AG09309 (cell line): ENCODE measurements at places on chromosomes 11 and 22.

- no peak for DNase-seq
Observed at GRCh38 chr11:69892237-69892985, 73.2 kb upstream of the FGF3 start.

DNA sequence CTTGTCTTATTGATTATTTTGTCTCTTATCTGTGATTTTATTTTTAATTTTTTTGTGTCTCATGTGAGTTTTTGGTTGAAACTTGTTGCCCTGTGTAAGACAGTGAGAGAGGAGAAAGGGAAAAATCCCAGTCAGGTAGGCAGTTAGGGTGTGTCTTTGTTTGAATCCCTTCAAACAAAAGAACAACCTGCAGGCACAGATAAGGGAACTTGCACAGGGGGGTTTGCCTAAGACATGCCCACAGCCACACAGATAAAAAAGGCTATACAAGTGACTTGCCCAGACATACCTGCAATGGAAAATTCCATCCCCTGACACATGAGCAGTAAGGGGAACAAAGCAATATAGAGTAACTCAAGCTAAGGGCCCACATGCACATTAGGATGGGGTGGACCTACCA lies 127.8 kb upstream of the PLET1 start:
- DNase-seq = no peak

GRCh38 chr11:79040348-79040747 lies 400.5 kb downstream of the TENM4 start:
- DNase-seq = no peak

- DNase-seq = no peak
Observed at GRCh38 chr11:10900681-10901415, 43.0 kb upstream of the ZBED5 start.

DNA sequence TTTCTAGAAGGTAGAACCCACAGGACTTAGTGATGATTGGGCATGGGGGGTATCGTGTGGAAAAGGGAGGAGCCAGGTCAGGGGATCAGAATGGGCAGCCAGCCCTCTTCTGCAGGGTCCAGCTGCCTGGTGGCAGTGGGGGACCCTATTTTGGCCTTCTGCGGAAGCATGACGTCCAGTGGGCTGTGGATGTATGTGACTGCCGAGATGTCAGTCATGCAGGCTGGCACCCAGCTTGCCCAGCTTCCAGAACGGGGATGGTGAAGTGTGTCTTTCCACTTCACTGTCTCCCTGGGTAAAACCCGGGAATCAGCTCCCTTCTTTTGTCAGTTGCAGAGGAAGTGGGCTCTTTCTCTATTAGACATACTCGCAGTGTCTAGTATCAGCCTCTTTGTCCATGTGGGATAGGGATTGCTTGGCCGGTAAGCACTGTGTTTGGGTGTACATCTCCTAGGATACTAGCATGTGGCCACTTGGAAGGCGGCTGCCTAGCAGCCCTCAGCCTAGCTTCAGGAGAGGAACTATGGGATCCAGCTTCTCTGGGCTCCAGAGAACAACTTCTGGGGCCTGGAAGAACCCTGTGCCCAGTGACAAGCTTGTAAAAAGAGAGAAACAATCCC lies 51.4 kb downstream of the GRIK4 start:
- no peak for DNase-seq

DNA sequence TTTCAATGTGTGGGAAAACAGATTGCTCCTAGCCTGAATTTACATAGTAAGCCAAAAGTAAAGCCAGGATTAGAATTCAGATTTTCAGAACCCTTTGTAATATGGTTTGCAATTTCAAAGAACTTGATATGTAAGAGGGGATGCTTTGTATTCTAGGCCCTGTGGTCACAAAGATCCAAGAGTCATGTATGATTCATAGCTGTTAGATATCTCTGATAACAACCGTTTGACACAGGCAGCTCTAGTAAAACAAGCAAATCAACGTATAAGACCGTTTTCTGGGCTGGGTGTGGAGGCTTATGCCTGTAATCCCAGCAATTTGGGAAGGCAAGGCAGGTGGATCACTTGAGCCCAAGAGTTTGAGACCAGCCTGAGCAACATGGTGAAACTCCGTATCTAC lies 79.6 kb downstream of the EMSY start:
- no peak for DNase-seq

GRCh38 chr11:19978668-19979518 lies 181.4 kb downstream of the DBX1 start:
- DNase-seq = peak; percentile 64

- DNase-seq = no peak
Observed at GRCh38 chr11:14189874-14190273, 169.1 kb downstream of the RRAS2 start.

DNA sequence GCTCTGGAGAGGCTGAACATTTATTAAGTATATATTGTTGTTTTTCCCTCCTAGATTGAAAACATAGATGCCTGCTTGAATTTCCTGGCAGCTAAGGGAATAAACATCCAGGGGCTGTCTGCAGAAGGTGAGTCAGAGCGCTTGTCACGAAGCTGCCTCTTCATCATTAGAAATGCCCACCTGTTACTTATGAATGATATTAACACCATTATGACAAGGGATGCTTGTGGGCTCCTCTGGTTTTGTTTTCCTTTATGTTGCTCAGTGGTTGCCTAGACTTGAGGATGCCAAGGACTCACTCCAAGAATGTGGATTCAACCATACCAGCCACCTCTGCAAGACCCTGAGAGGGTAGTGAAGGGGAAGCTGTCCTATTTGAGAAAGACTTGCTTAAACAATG lies 156.2 kb downstream of the NAV2 start:
- DNase-seq = no peak

DNA sequence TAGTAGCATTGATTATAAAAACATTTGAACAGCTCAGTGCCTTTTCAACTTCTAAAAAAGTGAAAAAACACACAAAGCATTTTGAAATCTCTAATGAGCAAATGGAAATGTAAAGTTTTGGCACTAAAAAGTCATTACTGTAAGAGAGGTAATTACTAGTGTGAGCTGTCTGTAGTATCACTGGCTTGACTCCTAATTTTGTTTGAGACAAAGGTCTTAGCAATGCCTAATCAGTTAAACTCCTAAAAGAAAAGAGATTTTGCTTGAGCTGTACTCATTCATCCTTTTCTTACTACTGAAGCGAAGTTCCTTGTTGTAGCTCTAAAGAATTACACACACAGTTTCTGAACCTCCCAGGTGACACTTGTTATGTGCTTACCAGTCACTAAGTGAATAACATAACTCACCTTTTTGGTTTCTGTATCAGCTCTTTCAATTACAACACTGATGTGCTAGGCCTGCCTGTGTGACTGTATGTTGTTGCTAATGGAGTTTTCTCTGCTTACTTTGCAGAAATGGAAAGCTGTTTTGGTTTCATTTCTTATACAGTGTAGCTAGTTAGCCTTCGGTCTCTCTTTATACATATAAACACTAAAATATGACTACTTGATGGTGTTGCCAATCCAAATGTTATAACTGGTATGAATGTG lies 924.4 kb upstream of the TENM4 start:
- DNase-seq = no peak

GRCh38 chr22:27990879-27991278 lies 71.8 kb upstream of the PITPNB start:
- no peak for DNase-seq

GRCh38 chr22:47307822-47308221 lies 545.4 kb downstream of the TBC1D22A start:
- no peak for DNase-seq

DNA sequence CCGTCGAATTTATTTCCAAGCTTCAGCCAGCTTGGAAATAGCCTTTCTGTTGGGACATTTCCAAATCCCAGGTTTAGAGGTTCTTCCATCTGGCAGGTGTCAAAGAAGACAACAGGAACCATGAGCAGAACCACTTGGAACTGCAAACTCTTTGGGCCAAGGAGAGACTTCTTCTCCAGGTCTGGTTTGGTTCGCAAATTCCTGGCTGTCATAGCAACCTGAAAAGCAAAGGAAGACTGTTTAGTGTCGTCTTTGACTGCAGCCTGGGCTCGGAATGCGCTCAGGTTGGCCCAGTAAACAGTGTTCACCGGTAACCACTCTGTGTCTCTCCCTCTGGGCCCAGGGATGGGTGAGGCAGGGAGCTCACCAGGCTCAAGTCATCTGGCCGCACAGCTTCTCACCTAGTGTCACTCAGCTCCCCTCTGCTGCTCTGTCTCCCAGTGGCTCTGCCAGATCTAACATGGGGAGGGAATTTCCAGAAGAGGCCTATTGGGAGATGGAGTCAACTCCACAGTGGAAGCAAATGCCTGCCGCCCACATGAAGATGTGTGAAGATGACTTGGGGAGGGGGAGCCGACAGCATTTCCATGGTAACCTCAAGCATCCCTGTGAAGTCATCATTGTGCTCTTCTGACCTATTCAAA lies 11.9 kb upstream of the CLMP start:
- DNase-seq = no peak

GRCh38 chr11:66265531-66266377 lies 2.7 kb upstream of the RAB1B start:
- DNase-seq = no peak

DNA sequence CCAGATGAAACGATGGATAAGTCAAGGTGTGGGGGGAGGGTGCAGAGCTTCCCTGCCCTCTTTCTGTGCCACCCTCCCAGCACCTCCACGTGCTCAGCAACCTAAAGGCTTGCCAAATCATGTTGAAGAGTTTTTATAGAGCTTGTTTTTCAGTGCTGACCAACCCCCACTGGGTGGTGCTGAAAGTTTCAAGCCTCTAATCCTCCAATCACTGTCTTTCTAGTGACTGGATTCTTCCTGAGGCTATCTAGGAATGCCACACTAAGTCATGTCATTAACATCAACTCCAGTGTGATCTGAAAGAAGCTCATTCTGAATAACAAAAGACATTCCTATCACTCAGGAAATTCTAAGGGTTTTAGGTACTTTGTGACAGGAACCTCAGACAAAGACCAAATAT lies 382.6 kb downstream of the DYNC2H1 start:
- no peak for DNase-seq

DNA sequence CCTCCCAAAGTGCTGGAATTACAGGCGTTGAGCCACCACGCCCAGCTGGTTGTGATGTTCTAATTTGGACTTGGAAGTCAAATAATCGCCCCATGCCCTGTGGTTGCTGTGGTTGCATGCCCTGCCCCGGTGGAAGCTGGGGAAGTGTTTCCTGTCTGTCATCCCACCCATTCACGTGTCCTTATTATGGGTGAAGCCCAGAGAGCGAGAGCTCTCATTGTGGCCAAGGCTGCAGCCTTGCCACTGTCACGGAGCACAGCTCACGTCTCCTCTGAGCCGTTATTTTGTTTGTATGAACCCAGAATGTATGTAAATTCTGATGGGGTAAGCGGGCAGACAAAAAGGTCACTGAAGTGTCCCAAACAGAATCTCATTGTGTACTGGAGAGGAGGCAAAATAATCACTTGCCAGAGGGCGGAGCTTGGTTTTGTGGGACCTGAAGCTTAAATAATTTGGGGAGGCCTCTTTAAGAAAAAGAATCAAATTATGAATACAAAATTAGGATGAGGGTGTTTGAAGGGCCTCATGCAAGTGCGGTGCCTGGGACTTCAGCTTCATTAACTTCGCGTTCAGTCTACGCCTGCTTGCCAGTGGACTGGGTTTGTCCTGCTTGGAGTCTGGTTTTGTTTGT lies 25.8 kb upstream of the TREH start:
- DNase-seq = no peak

GRCh38 chr11:58621586-58622262 lies 741 bp upstream of the CNTF start:
- no peak for DNase-seq

DNA sequence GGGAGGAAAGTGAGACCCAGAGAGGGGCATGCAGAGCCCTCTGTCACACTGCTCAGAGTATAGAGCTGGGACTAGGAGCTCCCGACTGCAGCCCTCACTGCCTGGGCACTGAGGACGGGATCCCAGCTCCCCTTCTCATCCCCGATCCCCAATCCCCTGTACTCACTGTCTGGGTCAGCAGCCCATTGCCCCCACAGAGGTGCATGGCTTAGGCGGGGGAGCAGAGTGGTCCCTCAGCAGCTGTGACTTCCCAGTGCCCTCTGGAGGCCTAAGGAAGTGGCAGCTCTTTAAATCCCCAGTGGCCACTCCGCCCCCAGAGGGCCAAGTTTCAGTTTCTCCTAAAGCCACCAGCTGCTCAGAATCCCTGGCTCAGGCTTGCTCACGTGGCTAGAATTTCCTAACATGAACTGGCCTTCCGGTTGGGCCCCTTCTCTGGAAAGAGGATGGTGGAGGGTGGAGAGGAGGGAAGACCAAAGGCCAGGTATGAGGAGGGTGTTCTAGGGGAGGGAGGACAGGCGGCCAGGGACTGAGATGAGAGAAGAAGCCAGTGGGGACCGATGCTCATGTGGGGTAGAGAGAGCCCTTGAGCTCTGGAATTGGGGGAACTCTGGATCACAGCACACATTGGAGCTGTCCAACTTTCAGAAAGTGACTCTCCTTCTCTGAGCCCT lies at the start of gene BATF2:
TSS of gene BATF2 (minus strand) at position 262 of the 671 bp plus-strand sequence. CDS start at position 205, 57 bp downstream.
- peak; percentile 28 for DNase-seq

DNA sequence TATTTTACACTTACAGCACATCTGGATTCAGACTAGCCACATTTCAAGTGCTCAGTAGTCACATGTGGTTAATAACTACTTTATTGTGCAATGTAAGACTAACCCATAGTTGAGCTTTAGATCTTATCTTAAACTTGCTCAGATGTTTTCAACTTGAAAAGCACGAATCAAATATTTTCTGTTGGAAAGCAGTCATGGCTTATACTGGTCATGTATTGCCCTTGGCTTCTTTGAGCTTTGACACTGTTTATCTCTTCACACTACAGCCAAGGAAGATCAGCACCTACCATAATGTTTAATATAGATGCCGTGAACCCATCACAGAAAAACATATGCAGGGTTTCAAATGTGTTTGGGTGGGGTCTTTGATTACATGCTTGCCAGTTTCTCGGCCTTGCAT lies 4.4 kb downstream of the RBX1 start:
- DNase-seq = peak; percentile 46

GRCh38 chr11:74570266-74571061 lies 21.9 kb upstream of the POLD3 start:
- peak; percentile 28 for DNase-seq

GRCh38 chr11:6587360-6587953 lies 16.0 kb downstream of the RRP8 start:
- no peak for DNase-seq

GRCh38 chr11:98734686-98735085 lies 286.1 kb upstream of the CNTN5 start:
- no peak for DNase-seq

- no peak for DNase-seq
Observed at GRCh38 chr11:128590587-128590986, 3.2 kb upstream of the ETS1 start.

DNA sequence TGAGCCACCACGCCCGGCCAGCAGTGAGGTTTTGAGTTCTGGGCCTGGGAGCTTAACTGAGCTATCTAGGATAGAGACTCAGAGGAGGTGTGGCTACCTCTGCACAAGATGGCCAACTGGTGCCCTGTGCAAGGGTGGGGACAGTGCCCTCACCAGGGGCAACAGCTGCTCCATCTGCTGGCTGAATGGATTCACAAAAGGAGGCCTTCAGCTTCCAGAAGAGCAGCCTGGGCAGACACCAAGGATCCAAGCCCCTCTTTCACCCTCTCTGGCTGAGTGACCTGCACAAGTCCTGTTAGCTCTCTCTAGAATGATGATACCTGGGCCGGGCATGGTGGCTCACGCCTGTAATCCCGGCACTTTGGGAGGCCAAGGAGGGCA lies 33.5 kb upstream of the BAIAP2L2 start:
- no peak for DNase-seq
